Osteoblast (primary cell): ENCODE measurements at places on chromosomes 5 and 9. TPM values are rescaled to one million over a fixed set of nuclear protein-coding genes. Genes with fewer than 3 reads are reported as not detected.

The MSX2 gene
- total RNA-seq, result 1.5 and 2.2 TPM in 2 replicates

- no peak for DNase-seq
Observed at GRCh38 chr5:80078921-80079320, 43.8 kb downstream of the THBS4 start.

DNA sequence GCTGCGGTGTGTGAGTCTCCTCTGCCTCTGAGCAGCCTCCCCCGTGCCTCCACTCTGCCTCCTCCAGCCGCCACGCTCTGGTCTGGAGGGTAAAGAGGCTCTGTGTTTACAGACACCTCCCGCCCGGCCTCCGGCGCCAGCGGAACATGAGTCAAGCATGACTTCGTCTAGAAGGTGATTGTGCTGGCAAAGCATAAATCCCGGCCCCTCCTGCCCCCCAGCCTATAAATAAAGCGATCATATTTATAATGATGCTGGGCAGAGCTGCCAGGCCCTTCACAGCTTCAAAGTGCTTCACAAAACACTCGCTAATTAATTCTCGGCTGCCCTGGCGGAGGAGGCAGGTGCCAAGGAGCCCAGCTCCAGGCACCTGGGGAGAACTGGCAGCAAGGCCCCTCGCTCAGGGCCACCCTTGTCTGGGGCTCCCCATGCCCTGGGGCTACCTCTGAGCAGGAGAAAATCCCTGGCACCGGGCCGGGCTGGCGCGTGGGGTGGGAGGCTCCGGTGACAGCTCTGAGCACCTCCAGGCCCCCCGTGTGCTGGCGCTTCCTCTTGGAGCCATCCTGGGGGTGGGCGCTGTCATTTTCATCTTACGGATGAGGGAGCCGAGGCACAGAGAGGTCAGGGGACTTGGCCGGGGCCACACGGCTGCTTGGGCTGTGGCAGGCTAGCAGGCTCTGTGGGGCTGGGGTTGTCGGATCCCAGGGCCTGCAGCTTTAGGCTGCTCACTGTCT is 87.8 kb downstream of the RXRA start:
- DNase-seq, result peak; percentile 100

DNA sequence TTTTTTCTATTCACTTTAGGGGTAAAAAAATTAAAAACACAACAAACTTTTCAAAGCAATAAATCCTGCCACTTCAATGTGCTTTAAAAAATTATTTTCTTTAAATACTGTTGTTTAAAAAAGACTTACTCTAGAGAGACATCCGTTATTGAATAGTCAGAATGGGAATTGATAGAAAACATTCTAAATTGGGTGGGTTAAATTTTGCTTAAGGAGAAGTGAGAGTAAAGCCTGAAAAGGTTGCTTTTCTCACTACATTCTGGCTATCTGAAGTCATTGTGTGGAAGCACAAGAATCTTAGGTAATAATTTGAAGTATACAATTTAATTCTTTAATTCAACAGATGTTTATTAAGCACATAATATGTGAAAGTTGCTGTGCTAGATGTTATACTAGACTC is 509.3 kb downstream of the NR2F1-AS1 start:
- DNase-seq, result no peak

GRCh38 chr5:95728494-95729114 is 2.5 kb upstream of the RHOBTB3 start:
- no peak for DNase-seq
